ENCODE measurements at places on chromosomes 5 and 9. TPM values are rescaled to one million over a fixed set of nuclear protein-coding genes. Genes with fewer than 3 reads are reported as not detected.

DNA sequence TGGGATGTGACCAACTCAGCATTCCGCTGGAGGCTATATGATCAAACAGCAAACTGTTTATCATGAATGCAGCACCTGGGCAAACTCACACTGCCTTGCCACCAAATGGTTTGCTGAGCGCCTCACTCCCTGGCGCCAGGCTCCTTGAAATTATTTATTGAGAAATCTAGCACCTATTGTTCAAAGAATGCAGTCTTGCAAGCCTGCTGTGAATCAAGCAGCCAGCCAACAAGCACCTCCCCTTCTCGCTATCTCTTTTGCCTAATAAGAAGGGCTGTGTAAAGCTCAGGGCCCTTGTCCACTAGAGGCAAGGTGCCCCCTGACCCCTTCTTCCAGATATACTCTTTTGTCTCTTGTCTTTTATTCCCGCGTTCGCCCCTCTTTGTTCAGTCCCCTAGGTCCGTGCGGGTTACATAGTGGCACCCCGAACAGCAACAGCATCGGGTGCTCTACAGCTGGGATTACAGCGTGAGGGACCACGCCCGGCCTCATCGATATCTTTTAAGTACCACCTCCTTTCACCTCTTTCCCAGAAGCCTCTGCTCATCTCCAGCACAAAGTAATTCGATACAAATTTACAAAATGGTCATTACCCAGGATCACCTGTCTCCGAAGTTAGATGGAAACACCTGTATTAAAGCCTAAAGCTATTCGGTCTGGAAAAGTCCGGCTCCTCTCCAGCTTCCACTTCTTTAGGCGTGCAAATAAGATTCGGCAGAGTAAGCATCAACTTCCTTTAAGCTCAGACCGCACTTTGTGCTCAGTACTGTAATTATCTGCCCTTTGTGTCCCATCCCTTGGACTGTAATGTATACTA, 896 bp downstream of the RIGI start:
- peak; percentile 18 for DNase-seq

DNA sequence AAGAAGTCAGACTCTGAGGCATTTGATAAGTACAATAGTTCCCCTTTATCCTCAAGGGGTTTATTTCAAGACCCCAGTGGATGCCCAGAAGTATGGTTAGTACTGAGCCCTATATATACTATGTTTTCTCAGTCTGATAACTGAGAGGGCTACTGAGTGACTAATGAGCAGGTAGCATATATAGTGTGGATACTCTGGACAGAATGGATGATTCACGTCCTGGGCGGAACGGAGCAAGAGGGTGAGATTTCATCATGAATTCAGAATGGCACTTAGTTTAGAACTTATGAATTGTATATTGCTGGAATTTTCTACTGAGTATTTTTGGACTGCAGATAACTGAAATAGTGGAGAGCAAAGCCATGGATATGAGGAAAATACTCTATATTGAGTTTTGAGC, 457.6 kb downstream of the PLK2 start:
- DNase-seq = no peak

DNA sequence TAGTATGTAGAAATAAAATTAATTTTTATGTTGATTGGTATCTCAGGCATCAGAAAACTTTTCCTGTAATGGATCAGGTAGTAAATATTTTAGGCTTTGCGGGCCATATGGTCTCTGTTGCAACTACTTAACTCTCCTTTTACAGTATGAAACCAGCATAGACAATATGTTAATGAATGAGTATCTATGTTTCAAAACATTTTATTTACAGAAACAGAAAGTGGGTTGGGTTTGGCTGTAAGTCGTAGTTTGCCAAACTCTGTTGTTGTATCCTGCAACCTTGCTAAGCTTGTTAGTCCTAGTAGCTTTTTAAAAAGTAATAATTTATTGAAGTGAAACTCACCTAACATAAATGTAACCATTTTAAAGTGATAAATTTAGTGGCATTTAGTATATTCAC, 132.1 kb downstream of the NR3C1 start:
- no peak for DNase-seq

GRCh38 chr9:2288309-2288708, 273.2 kb downstream of the SMARCA2 start:
- DNase-seq = no peak

- no peak for DNase-seq
Observed at GRCh38 chr9:38026021-38026809, 42.8 kb downstream of the SHB start.

DNA sequence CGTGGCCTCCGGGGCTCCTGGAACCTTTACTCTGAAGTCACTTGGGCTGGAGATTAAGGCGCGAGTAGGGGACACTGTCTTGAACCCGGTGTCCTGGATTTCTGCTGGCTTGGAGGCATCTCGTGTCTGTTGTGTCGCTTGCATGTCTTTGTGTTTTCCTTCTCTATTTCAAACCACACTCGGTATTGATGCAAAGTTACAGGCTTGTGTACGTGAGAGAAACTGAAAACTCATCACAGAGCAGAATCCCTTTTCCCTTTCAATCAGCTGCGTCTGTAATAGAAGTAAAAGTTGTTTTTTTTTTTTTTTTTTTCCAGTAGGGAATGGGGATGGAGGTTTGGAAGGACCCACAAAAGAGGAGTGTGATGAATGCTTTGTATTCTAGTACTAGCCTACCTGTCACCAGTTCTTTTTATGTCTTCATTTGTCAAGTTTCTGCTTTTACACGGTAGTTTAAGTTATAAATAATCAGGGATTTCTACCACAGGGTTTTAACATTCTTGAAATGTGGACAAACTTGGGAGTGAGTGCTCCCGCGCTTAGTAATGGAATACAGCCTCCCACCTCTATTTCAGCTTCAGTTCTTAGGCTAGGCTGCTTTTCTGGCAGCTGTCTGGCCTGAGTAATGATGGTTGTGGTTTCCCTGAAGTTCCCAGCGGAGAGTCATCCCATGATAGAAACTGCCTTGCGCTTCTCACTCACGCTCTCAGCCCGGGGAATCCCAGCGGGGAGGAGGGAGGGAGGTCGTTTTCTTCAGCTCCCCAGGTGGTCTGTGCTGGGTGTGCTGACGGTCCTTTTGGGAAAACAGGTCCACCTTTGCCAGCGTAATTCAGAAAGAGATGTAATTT, 763 bp downstream of the TJP2 start:
- DNase-seq = peak; percentile 81

DNA sequence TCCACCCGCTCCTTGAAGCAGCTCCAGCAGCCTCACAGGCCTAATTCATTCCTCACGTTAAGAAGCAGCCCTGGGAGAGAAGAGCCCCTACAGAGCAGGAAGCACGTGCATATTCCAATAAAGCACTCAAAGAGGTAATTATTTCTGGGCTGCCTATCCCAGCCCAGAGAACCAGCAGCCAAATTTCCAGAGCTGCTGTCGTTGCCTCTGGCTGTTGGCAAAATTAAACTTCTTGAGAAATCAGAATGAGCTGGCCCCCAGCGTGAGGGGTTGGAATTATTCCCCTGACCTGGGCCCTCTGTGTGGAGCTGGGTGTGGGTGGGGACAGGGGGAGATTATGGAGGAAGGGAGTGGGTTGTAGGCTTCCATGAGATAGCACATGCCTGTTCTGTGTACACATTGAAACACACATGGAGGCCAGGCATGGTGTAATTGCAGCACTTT, 86.8 kb upstream of the HSPA9 start:
- no peak for DNase-seq

The C9orf153 gene
- 0.21 TPM for total RNA-seq

The SIT1 gene
- total RNA-seq = 61.4 TPM

DNA sequence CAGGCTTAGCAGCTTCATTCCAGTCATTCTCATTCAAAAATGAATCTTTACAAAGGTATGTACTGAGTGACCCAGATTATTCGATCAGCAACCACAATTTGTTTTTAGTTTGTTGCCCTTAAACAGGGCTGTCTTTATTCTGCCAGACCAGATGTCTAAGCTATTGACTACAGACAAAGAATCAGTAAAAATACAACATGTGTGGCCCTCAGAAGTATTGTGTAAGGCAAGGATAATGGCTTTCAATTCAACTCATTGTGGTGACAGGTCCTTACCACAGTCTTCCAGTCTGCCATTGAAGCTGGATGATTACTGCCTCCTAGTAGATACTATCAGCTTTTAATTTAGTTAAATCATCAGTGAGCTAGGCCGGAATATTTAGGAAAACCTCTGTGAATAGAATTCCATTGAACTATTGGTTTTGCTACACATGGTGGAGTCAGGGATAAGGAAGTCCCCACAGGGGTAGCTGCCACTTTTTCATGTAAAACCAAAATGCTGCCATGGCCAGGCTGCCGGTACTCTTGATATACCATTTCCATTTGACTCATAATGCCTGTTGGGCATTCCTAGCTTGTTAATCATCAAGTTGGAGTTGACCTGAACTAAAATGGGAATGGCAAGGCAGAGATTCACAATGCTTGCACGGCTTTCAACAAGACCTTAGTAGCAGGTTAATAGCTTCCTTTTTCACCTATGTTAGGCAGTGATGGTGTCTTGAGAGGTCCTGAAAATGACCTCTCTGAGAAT, 175.6 kb downstream of the MEF2C start:
- DNase-seq = no peak

The SAXO1 gene
- total RNA-seq = not detected

All from activated T-cell treated with anti-CD3 and anti-CD28 coated beads, Interleukin-2, amount 50 U/mL, for 72 hours (primary cell).